ENCODE measurements at places on chromosomes 1 and 21.

DNA sequence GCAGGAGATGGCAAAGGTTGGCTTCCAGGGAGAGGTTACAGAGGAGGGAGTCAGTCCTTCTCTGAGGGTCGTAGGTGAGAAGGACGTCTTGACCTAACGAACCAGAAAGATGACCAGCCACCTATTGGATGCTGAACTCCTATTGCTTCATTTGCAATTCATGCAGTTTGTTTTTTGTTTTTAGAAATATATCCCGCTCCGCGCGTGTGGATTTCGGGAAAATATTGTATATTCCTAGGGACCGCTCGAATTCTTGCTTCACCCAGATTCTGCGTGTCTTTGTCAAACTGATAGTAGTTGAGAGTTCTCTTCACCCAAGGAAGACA, 564 bp downstream of the DISP1 start:
- no peak for DNase-seq

GRCh38 chr1:44027320-44027719, 3.9 kb downstream of the SLC6A9 start:
- DNase-seq: no peak

DNA sequence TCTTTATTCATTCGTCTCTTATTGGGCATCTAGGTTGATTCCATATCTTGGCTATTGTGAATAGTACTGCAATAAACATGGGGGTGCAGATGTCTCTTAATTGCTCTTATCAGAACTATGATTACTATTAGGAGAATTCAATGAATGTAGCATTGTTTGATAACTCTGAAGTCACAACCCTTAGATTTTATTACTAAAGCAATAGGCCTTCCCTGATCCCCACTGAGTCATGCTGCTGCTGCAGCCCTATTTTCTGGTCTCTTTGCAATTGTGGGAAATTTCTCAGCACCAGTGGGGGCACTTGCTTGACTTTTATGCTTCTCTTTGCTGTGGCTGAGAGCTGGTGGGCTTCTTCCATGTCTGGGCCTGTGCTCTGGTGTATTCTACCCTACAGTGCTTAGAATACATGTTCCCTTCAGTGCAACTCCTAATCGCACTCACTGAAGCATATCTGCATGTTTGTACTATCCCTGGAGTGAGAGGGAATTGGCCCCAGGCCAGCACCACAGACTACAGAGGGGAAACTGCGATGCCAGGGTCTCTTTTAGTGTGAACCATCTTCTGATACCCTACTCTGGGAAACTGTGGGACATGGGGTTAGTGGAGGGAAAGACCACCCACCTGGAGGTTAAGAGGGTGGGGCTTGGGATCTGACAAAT, 52.2 kb upstream of the ROR1 start:
- DNase-seq: no peak

DNA sequence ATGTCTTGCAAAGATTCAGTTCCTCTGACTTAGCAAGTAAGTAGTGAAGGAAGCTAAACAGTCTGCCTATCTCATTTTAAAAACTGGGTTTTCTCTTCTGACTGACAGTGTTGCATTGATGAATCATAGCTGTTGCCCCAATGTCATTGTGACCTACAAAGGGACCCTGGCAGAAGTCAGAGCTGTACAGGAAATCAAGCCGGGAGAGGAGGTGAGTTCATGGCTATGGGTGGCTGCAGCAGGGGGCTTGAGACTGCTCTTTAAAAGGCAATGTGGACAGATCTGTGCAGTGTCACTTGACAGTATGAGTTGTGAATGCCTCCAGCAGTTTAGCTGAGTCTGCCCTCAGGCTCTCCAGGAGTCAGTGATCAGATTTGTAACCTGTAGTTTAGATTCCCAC, 46.6 kb downstream of the SMYD2 start:
- no peak for DNase-seq

DNA sequence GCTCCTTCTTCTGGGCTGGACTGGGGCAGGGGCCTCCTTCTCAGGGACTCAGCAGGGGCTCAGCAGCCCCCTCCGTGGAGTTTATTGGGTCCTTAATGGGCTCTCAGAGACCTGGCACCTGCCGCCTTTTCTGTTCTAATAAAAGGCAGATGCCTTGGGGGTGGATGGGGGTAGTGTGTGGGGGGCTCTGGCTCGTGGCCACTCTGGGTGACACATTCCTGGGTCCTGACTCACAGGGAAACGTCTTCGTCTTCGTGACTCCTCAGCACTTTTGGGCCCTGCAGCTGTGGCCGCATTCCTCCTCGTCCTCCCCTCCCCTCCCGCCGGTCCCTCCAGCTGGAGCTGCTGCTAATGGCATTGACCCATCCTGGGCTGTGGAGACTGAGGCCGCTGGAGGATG, 107.8 kb upstream of the WNT4 start:
- DNase-seq: no peak

- no peak for DNase-seq
Measured at GRCh38 chr1:93839307-93839706, 39.7 kb downstream of the DNTTIP2 start.

Measured in anterior cingulate cortex (tissue), 58 donors.